ENCODE measurements at places on chromosomes 16 and 17.

GRCh38 chr16:3143598-3144320, 8.9 kb downstream of the ZNF213 start:
- no peak for DNase-seq

- no peak for DNase-seq
Observed at GRCh38 chr16:50721549-50722404, 20.1 kb upstream of the CYLD start.

DNA sequence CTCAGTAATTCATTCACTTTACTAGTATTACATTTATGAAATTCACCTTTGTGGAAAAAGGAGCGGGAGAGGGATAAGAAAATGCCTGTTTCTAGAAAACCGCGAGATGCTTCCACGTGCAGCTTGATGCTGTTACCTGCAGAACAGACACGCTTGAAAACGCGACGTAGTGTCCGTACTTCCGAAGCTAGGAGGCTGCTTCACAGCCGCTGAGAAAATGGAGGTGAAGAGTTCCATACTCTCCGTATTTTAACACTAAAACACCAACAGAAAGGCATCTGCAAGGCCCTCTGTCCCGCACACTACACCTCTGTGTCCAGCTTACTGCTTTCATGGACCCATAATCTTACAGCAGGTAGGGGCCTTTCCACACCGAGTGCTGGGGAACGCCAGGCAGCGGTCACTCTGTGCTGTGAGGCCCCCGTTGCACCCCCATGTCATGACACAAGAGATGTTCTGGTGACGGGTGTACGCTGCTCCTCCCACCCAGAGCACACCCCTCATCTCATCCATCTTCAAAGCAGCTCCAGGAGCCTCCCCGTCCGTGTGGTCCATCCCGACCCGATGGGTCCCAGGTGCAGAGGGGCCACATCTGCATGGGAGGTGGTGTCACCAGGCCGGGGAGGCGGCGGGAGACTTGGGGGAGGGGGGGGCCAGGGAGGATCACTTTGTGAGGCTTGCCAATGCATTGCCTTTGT, 40.4 kb downstream of the USP22 start:
- DNase-seq, result no peak

GRCh38 chr16:28554634-28555423, 1.1 kb downstream of the SGF29 start:
- no peak for DNase-seq

- no peak for DNase-seq
Observed at GRCh38 chr17:65143889-65144604, 6.9 kb downstream of the RGS9 start.

- no peak for DNase-seq
Observed at GRCh38 chr16:70257391-70257790, 5.7 kb upstream of the EXOSC6 start.

DNA sequence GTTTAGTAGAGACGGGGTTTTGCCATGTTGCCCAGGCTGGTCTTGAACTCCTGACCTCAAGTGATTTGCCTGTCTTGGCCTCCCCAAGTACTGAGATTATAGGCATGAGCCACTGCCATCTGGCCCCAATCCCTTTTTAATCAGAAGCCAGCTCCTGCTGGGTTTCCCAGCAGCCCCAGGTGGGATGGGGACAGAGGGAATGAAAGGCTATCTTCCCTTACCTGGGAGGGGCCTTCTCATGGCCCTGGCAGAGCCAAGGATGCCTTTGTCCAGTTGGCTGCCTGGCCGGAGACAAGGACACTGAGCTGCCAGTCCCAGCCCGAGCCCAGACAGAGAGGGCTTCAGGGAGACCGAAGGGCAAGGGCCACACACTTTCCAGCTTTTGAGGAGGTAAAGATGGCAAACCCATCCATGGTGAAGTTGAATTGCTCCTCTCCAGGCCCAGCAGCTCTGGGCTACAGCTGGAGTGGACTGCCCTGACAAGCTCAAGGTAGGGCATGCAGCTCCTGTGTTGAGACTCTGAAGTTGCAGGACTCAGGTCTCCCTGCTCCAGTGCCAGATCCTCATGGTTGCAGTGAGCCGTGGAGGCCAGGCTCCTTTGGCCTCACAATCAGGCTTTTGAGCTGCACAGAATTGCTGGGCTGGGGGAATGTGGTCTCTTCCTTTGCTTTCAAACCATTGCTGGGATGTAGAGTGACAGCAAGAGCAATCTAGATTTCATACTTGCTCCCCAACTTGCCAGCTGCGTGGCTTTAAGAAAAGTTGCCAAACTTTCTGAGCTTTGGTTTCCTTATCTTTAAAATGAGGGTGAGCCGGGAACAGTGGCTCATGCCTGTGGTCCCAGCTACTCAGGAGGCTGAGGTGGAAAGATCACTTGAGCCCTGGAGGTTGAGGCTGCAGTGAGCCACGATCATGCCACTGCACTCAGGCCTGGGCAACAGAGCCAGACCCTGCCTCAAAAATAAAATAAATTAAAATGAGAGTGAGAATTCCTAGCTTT, 44.5 kb upstream of the IL34 start:
- DNase-seq, result no peak

GRCh38 chr16:75640598-75640997, 6.9 kb downstream of the KARS1 start:
- DNase-seq, result no peak

- DNase-seq, result peak; percentile 17
Observed at GRCh38 chr16:75065149-75065505, 51.5 kb downstream of the LDHD start.
